Smooth muscle cell of the pulmonary artery (primary cell): ENCODE measurements at places on chromosomes 11 and 22. TPM values are rescaled to one million over a fixed set of nuclear protein-coding genes. Genes with fewer than 3 reads are reported as not detected.

FBLN1 gene
- 150 and 215 TPM in 2 replicates for total RNA-seq

KCNK4 gene
- 0.13 and 0.20 TPM in 2 replicates for total RNA-seq

P2RY6 gene
- 1.5 and 2.5 TPM in 2 replicates for total RNA-seq

MCHR1 gene
- total RNA-seq = 2.7 and 3.7 TPM in 2 replicates

KRTAP5-1 gene
- not detected in 2 replicates for total RNA-seq

FXYD6 gene
- 0.10 and 0.26 TPM in 2 replicates for total RNA-seq

SCGB1C1 gene
- total RNA-seq = not detected in 2 replicates

PACSIN3 gene
- 18.2 and 25.2 TPM in 2 replicates for total RNA-seq

CHRM1 gene
- not detected in 2 replicates for total RNA-seq

TRIM6 gene
- total RNA-seq = 3.0 and 5.1 TPM in 2 replicates

CNIH2 gene
- total RNA-seq = 0.72 and 0.86 TPM in 2 replicates

SCO2 gene
- total RNA-seq = 1.2 and 1.5 TPM in 2 replicates

OR5A2 gene
- total RNA-seq = not detected in 2 replicates

FDXACB1 gene
- total RNA-seq = 1.9 and 3.2 TPM in 2 replicates

CDC42BPG gene
- total RNA-seq = 0.07 and 0.13 TPM in 2 replicates

ART1 gene
- not detected in 2 replicates for total RNA-seq

OR8B2 gene
- not detected in 2 replicates for total RNA-seq

YPEL4 gene
- total RNA-seq = 1.2 and 1.8 TPM in 2 replicates

KCTD14 gene
- 0.50 and 0.72 TPM in 2 replicates for total RNA-seq

APLNR gene
- total RNA-seq = 0.03 and 0.39 TPM in 2 replicates

GLYATL2 gene
- 0.78 and 1.1 TPM in 2 replicates for total RNA-seq

OR10A2 gene
- not detected in 2 replicates for total RNA-seq

PHF5A gene
- 32.9 and 33.9 TPM in 2 replicates for total RNA-seq

NOX4 gene
- total RNA-seq = 0.85 and 2.7 TPM in 2 replicates

OR6A2 gene
- total RNA-seq = 0.13 and 0.26 TPM in 2 replicates

OR51B4 gene
- 0.20 TPM in 1 of 2 replicates, not detected in the other for total RNA-seq

ADAMTS15 gene
- total RNA-seq = 28.8 and 94.9 TPM in 2 replicates

KCNJ11 gene
- 0.07 TPM in 1 of 2 replicates, not detected in the other for total RNA-seq

SLC37A2 gene
- 0.13 and 1.7 TPM in 2 replicates for total RNA-seq

CCDC81 gene
- total RNA-seq = 2.8 and 4.2 TPM in 2 replicates

OR52H1 gene
- 0.91 and 0.99 TPM in 2 replicates for total RNA-seq

SHISA8 gene
- total RNA-seq = not detected in 2 replicates

FOLR1 gene
- not detected in 2 replicates for total RNA-seq

GDPD4 gene
- total RNA-seq = not detected in 2 replicates

CSNK2A3 gene
- 0.98 and 1.7 TPM in 2 replicates for total RNA-seq

OR51E1 gene
- total RNA-seq = 0.03 TPM in 1 of 2 replicates, not detected in the other

MS4A15 gene
- not detected in 2 replicates for total RNA-seq

OR51B5 gene
- 0.13 and 0.17 TPM in 2 replicates for total RNA-seq

SCGB1D2 gene
- not detected in 2 replicates for total RNA-seq

GGT5 gene
- total RNA-seq = 12.1 and 52.3 TPM in 2 replicates

MIAT gene
- 0.63 and 0.72 TPM in 2 replicates for total RNA-seq
